ENCODE measurements at places on chromosomes 11 and 22. TPM values are rescaled to one million over a fixed set of nuclear protein-coding genes. Genes with fewer than 3 reads are reported as not detected.

Gene MYBPC3
- polyA plus RNA-seq, result not detected

Gene MMP11
- polyA plus RNA-seq, result 7.5 TPM

Gene MRGPRX3
- polyA plus RNA-seq, result not detected

Gene TUB
- polyA plus RNA-seq, result 26.9 TPM

Gene SNX32
- polyA plus RNA-seq, result 1.6 TPM

Gene SPTY2D1
- polyA plus RNA-seq, result 21.3 TPM

Gene CEP164
- polyA plus RNA-seq, result 33.4 TPM

Gene GVQW3
- 20.5 TPM for polyA plus RNA-seq

Gene GRIA4
- 0.51 TPM for polyA plus RNA-seq

Gene MS4A7
- polyA plus RNA-seq, result 19.9 TPM

Gene ISX
- 0.29 TPM for polyA plus RNA-seq

Gene ZNF280B
- polyA plus RNA-seq, result 3.8 TPM

Gene OR10A2
- not detected for polyA plus RNA-seq

Gene TMEM191C
- 1.9 TPM for polyA plus RNA-seq

Gene SDF2L1
- 32.0 TPM for polyA plus RNA-seq

Gene OR51E2
- 0.09 TPM for polyA plus RNA-seq

Gene CREBZF
- polyA plus RNA-seq, result 153 TPM

Gene PRG2
- 1.3 TPM for polyA plus RNA-seq

Gene TTLL1
- 16.3 TPM for polyA plus RNA-seq

Gene MPEG1
- polyA plus RNA-seq, result 12.9 TPM

Gene NPAS4
- 0.14 TPM for polyA plus RNA-seq

Gene SERPIND1
- polyA plus RNA-seq, result 0.08 TPM

All from right lung (tissue), 10 donors.